ENCODE measurements at places on chromosomes 13 and 19.

- no peak for DNase-seq
Observed at GRCh38 chr13:97542102-97542685, 108.2 kb downstream of the RAP2A start.

DNA sequence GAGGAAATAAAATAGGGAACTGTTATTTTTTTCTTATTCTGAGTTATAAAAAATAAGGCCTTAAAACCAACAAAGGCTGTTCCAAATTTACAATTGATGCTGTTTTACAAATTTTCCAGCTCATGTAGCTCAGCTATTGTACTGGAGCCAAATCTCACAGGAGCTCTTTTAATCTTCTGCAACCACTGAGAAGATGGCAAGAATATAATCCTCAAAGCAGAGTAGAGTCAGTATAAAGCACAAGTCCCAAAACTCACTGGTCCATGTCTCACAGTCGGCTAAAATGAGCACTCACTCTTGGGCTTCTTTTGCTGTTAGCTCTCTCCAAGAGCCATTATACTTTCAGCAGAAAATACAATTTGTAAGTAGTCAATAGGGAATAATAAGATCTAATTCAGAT, 1074.4 kb upstream of the PRR20A start:
- DNase-seq, result no peak

DNA sequence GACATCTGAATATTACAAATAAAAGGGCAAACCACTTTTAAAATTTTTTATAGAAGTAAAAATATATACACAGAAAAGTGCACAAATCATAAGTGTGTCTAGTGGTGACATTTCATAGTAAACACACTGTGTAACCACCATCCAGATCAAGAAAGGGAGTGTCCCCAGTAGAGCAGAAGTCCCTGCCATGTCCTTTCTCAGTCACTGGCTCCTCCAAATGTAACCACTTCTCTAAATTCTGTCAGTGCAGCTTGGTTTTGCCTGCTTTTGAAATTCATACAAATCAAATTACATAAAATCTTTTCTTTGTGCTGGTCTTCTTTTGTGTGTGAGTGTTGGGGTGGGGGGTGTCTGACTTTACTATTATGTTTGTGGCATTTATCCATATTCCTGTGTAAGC, 116.5 kb downstream of the RBM26 start:
- no peak for DNase-seq

DNA sequence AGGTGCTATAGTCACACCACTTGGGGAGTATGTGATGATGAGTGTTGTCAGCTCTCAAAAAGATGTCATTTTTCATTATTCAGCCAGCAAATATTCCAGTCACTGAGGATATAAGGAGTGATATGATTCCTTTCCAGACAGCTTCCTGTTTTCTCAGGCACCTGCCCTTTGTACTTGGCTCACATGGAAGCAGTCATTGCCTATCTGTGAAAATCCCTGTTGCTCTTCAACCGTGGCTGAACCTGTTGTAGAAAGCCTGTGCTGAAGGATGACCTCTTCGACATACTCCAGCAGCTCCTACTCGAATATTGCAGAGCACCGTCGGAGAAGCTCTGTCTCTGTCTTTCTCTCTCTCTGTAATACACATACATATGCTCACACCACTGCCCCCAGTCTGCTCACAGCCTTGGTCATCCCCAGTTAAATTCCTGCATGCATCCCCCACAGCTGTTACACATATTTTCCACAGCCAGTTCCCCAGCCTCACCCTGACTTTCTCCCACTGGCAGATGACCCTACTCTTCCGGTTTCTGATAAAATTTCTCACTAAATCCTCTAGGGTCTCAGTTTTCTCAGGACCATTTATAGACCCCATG, 204.2 kb upstream of the ARGLU1 start:
- DNase-seq, result no peak

- no peak for DNase-seq
Observed at GRCh38 chr13:88761145-88761544, 1090.0 kb downstream of the SLITRK5 start.

- no peak for DNase-seq
Observed at GRCh38 chr13:95620030-95620824, 24.3 kb downstream of the DZIP1 start.

- DNase-seq, result no peak
Observed at GRCh38 chr19:18099623-18099995, 2.0 kb downstream of the MAST3 start.

DNA sequence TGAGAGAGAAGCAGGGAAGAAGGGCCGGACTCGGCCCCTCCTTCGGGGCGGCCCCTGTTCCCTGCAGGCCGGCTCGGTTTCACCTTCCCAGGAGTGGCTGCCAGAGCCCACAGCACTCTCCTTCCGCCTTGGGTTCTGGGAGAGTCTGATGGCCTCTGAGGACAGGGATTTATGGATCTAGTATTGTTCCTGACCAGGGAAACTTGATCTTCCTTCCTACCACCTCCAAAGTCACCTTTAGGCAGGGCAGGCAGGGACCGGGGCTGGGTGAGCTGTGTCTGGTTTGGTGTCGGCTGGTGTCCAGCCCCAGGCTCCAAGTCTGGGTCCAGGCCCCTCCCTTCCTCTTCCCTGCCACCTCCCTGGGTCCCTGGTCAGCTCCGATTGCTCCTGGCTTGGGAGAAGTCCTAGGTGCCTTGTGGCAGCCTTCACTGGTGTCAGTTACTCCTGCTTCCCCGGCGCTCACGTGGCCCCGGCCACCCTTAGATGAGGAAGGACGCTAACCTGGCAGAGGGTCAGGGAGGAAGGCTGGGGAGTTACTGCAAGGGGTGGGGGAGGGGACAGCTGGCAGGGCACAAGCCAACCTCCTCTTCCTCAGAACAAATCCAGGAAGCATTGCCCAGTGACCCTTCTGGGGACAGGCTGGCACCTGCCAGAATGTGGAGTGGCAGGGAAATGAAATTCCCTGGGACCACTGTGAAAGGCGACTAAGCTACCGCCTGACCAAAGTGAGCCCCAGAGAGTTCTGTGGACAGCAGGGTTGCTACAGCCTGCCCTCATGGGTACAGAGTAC, 18.8 kb downstream of the RFX1 start:
- DNase-seq, result no peak

DNA sequence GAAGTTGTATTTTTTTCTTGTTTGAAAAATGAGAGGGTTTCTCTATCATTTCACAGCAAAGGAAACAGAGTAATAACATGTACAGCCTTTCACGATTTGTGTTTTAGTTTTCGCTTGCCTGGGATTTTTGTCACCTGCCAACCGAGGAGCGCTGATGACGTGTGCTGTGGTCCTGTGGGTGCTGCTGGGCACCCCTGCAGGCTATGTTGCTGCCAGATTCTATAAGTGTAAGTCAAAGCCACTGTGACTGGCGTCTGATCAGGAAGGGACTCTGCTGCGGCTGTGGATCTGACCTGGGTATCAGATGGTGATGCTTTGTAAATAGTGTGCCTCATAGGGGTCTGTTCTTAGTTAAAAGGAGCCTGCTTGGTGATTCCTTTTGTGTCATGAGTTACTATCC, 45.6 kb downstream of the TM9SF2 start:
- no peak for DNase-seq

DNA sequence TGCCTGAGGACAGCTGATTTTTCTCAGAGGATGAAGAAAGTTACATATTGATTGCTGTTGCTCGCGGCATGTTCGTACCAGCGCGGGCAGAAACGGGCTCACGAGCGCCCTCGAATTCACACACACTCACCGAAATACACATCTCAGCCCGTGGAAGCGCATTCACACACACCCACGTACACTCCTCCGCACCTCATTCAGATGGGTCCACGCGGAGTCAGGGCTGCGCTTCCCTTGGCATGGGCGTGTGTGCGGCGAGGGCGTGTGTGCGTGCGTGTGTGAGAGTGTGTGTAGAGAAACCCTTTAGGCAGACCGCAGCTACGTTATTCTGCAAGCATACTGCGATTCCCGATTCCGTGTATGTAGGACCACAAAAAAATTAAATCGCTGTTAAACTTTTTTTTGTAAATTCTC, 2.1 kb upstream of the PCDH17 start:
- no peak for DNase-seq
